ENCODE measurements at places on chromosomes 13 and 19.

- no peak for DNase-seq
These were observed 41.7 kb upstream of the CEACAM20 start for GRCh38 chr19:44570984-44571684.

DNA sequence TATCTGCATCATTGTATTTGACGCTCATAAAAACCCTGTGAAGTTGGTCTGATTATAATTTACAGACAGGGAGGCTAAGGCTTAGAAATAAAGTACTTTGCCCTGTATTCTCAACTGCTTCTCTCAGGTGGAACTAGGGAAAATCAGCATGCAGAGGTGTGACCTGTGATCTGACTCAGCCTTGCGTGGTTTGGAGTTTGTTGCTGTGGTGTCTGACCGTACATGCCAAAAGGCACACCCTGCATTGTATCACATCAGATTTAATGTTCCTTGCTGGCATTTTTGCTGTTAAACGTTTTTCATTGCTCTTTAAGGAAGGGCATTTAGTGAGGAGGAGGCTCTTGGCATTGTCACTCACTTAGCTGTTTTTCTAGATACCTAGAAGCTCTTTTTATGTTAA lies 58.8 kb upstream of the C1QTNF9B start:
- DNase-seq = no peak

- no peak for DNase-seq
These were observed 216.5 kb upstream of the SOX1 start for GRCh38 chr13:111850458-111850857.

- DNase-seq = no peak
These were observed 1.2 kb downstream of the RAB11B start for GRCh38 chr19:8391198-8392016.

GRCh38 chr13:109592770-109593169 lies 193.6 kb downstream of the IRS2 start:
- no peak for DNase-seq

GRCh38 chr19:44498988-44499387 lies 1.3 kb downstream of the ZNF180 start:
- no peak for DNase-seq

GRCh38 chr13:76019421-76020044 lies 383.4 kb downstream of the LMO7 start:
- no peak for DNase-seq

Data from stimulated activated CD4-positive, alpha-beta T cell treated with anti-CD3 and anti-CD28 coated beads, Interleukin-15, amount 100 ng/mL, for 1 hour (primary cell).